ENCODE measurements at places on chromosomes 6 and 20. TPM values are rescaled to one million over a fixed set of nuclear protein-coding genes. Genes with fewer than 3 reads are reported as not detected.

OPN5 gene
- total RNA-seq = not detected

TFAP2C gene
- not detected for total RNA-seq

SNAP91 gene
- not detected for total RNA-seq

ZBTB46 gene
- total RNA-seq = 0.20 TPM

MAP7 gene
- 1.1 TPM for total RNA-seq

IL20RA gene
- not detected for total RNA-seq

ENPP5 gene
- total RNA-seq = 0.62 TPM

VNN1 gene
- not detected for total RNA-seq

RHAG gene
- total RNA-seq = not detected

PAK5 gene
- not detected for total RNA-seq

PPARD gene
- 10.8 TPM for total RNA-seq

TMEM74B gene
- total RNA-seq = 0.17 TPM

HAO1 gene
- total RNA-seq = not detected

ROS1 gene
- total RNA-seq = not detected

TSBP1 gene
- total RNA-seq = not detected
